ENCODE measurements at places on chromosomes 11 and 22.
A peak's percentile ranks its signal among the peaks of the same experiment; 100 is the strongest.

GRCh38 chr22:50674606-50675552, 2.3 kb downstream of the SHANK3 start:
- DNase-seq = no peak

DNA sequence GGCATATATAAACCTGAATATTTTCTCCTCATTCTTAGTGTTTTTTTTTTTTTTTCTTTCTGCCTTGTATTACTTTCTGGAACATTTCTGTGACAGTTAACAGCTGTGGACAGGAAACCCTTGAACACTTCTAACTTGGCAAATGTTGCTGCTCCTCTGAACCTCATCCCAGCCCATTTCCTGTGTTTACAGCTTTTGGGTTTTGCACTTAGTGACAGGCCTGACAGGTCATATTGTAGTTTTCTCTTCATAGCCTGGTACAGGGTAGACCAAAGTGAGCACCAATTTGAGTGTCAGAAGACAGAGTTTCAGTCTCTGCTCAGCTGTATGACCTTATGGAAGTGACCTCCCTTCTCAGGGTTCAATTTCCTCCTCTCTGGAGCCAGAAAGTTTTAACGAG, 91.6 kb downstream of the STIM1 start:
- no peak for DNase-seq

- DNase-seq = no peak
Measured at GRCh38 chr11:70661761-70662501, 263.6 kb downstream of the CTTN start.

- no peak for DNase-seq
Measured at GRCh38 chr11:74196781-74197486, 25.8 kb downstream of the PPME1 start.

- no peak for DNase-seq
Measured at GRCh38 chr11:8905528-8906165, 5.3 kb upstream of the AKIP1 start.

DNA sequence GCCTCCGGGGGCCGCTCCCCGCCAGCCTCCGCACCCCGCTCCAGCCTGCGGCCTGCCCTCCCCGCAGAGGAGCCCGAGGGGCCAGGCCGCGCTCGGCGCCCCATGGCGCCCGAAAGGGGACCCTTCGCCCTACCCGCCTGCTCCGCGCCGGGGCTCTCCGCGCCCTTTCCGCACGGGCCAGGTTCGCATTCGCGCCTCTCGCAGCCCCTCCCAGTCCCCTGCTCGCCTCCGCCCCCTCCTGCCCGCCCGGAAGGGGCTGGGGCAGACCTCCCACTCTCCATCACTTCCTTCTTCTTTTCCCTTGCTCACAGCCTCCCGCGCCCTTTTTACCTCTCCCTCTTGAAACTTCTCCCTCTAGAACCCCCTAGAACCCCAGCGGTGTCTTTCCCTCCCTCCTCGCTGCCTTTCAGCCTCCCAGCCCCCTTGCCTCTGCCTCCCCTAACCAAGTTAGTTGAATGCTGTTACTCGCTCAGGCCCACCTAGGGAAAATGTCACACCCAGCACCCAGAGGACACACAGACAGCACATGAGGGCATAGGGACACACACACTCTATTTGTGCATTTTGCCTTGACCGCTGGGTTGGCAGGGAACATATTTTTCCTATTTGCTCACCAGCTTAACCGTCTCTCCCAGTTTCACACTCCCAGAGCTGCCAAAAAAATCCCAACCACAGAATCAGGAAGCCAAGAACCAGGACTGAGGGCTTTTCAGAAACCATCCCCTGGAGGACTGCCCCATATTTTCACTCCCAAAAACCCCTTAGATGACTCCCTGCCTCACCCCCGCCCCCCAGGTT, at the start of gene SLC43A3:
TSS of gene SLC43A3 (minus strand) at position 193 of the 798 bp plus-strand sequence. CDS start 949 bp downstream, outside the sequence.
- peak; percentile 45 for DNase-seq

- DNase-seq = no peak
Measured at GRCh38 chr11:9264316-9265210, 587 bp downstream of the DENND5A start.

GRCh38 chr11:87430821-87431220, 393.1 kb downstream of the TMEM135 start:
- no peak for DNase-seq

- no peak for DNase-seq
Measured at GRCh38 chr11:67275606-67276409, 9.5 kb downstream of the GRK2 start.

DNA sequence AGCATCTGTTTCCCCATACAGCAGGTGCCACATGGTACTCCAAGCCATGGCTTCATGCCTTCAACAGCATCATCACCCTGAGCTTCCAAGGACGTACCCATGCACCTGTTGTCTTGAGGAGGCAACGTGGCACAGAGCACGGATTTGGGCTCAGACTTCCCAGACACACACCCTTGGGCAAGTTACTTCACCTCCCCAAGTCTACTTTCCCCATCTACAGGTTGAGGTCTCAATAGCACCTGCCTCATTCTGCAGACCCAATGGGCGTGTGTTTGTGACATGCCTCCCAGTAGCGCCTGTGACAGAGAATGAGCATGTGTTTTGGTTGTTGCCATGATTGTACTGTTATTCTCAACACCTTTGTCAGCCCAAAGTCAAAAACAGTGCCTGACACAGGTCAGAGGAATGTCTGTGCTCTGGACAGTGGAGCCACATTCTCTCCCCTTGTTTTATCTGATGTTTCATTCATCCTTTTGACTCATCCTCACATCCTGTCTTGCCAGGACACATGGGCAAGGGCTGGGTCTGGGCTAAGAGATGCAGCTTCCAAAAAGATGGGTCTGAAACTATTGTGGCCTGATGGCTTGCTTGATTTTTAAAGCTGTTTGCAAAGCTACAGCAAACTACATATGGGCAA, 53.4 kb upstream of the CCND1 start:
- DNase-seq = no peak

DNA sequence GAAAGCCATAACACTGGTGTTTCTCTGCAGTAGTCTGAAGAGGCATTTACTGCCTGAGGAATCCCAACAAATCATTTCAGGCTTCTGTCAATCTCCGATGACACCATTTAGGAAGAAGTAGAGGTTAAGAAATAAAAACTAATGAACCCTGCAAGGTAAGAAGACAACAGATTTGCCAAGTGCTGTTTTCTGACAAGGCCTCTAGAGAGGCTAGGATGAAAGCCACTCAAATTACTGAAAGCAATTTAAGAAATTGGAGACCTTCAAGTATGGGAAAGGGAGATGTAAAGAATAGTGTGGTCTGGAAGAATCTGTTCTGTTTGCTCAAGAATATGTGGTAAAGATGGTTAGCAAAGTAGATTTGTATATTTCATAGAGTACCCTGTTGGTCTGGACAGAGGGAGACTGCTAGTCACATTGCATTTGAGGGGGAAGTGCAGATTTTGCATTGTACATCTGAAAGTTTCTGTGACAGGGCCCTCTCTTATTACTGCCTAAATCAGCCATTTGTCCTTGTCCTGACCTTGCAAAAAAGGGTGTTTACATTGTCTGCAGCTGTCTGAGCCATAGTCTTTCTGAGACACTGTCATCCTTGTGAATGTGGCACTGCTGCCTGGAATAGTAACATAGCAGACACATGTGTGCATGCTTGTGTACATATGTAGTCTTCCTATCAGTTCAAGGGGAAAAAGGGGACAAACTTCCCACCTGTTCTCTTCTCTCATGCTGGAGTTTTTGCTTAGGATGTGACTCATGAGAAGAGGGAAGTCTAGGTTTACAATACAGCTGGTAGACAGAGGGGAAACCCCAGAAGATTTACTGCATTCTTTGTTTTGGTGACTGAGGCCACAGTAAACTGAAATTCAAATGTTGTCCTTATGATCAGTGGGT, 640.2 kb upstream of the KIRREL3 start:
- no peak for DNase-seq

- DNase-seq = no peak
Measured at GRCh38 chr11:79762279-79762921, 321.6 kb upstream of the TENM4 start.

DNA sequence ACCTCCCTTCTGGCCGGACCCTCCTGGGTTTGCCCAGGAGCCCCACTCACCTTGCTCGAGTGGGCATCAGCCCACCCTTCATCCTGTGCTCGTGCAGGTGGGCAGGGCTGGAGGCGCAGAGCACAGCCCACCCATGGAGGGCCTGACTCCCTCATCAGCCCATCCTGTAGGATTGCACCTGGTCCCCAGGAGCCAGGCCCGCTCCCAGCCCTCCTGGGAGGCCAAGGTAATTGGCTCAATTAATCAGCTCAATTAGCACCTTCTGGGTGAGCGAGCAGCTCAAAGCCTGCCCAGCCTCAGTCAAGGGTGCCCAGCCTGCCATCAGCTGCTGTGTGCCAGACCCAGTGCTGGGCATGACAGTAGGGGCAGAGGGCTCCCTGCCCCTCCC, 58.1 kb upstream of the NECTIN1 start:
- DNase-seq = no peak

DNA sequence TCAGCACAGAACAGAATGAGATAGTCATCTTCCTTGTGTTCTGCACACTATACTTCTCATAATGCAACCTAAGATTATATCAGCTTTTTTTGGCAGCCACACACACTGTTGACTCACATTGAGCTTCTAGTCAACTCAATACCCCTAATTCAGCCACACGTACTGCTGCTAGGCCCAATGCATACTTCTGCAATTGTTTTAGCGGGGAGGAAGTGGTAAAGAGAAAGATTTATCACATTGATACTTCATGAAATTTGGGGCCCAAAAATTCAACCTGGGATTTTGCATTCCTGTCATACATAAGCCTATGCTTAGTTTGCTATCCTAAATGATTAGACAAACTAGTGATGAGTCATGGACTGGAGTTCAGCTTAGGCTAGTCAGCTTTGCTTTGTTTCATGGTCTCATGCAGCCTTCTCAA, 8.6 kb upstream of the UPB1 start:
- DNase-seq = no peak
